HFFc6 (cell line): ENCODE measurements at places on chromosomes 4 and X. TPM values are rescaled to one million over a fixed set of nuclear protein-coding genes. Genes with fewer than 3 reads are reported as not detected.

PRICKLE3 gene
- 8.0 to 9.0 TPM (median 9.0 TPM) in 3 replicates for total RNA-seq

SOX3 gene
- not detected in 2 replicates for total RNA-seq

HHIP gene
- 0.16 to 1.1 TPM (median 0.57 TPM) in 3 replicates for total RNA-seq

TMPRSS11D gene
- total RNA-seq: not detected in 3 replicates

SLC39A8 gene
- total RNA-seq: 0.41 to 1.7 TPM (median 0.74 TPM) in 3 replicates

TKTL2 gene
- total RNA-seq: not detected in 3 replicates

FAM13A gene
- 8.3 to 11.2 TPM (median 9.0 TPM) in 3 replicates for total RNA-seq

GRCh38 chr4:155331478-155331877 lies 45.3 kb downstream of the MAP9 start:
- DNase-seq: no peak

- no peak for DNase-seq
Measured at GRCh38 chr4:129526812-129527211, 430.9 kb downstream of the C4orf33 start.

GRCh38 chr4:86940920-86941460 lies 6.2 kb downstream of the AFF1 start:
- no peak for DNase-seq

DNA sequence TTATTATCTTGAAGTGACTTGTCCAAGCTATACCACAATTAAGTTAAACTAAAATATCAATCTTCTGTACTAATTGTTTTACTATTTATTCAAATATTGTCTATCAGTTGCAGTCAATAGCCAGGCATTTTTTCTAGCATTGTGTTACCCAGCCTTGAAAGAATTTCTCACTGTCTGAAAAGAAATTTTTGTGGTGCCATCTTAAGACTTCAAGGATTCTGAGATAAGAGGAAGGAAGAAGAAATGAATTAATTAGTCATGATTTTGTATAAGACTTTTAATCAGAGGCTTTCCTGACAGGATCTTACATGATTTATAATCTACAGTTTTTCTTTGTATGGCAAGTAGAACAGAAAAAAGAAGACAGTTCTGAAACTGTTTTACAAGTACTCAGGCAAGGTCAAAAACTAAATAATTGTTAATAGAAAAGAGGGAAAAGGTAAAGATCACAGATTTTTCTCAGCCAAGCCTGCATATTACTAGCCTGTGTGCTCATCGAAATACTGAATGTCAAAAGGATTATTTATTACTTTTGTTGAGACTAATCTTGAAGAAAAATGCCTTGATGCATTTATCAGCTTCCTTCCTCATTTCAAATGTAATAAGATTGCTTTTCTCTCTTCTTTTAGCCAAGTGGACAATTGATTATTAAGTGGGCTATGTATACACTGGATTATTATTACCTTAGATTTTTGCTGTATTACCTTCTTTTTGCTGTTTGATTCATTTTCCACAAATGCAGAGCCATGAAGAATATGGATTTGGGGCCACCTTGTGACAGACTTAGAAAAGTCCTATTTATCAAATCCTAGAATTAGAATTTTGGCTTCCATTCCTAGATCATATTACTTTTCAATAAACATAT lies 53.8 kb downstream of the CXCL1 start:
- DNase-seq: peak; percentile 39

GRCh38 chr4:87451537-87451936 lies 29.2 kb downstream of the NUDT9 start:
- DNase-seq: no peak

DNA sequence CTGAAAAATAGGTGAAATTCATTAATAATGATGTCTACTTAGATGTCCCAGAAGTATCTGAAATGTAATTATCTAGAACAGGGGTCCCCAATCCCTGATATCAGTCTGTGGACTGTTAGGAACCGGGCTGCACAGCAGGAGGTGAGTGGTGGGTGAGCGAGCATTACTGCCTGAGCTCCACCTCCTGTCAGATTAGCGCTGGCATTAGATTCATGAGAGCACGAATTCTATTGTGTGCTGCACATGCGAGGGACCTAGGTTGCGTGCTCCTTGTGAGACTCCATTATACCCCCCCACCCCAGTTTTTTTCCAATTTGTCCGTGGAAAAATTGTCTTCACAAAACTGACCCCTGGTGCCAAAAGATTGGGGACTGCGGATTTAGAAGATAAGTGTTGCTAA lies 458.8 kb downstream of the CCSER1 start:
- no peak for DNase-seq

GRCh38 chr4:110624398-110624780 lies 1.5 kb upstream of the PITX2 start:
- no peak for DNase-seq

DNA sequence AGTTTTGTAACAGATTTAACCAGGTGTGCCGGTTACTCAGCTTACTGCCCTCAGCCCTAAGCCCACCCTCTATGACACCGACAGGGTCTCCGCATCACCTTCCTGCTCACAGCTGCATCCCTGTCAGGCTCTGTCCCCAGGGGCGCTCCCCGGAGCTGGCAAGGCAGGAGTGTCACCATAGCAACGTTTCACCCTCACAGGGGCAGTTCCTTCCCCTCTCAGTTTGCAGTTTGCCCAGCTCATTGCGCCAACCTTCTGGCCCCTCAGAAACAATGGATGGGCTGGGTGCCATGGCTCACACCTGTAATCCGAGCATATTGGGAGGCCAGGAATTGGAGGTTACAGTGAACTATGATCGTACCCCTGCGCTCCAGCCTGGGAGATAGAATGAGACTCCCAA lies 42.6 kb downstream of the RGS12 start:
- DNase-seq: no peak

- DNase-seq: no peak
Measured at GRCh38 chr4:23161787-23162186, 469.1 kb downstream of the GBA3 start.

GRCh38 chr4:27381815-27382214 lies 521.2 kb downstream of the STIM2 start:
- DNase-seq: no peak

DNA sequence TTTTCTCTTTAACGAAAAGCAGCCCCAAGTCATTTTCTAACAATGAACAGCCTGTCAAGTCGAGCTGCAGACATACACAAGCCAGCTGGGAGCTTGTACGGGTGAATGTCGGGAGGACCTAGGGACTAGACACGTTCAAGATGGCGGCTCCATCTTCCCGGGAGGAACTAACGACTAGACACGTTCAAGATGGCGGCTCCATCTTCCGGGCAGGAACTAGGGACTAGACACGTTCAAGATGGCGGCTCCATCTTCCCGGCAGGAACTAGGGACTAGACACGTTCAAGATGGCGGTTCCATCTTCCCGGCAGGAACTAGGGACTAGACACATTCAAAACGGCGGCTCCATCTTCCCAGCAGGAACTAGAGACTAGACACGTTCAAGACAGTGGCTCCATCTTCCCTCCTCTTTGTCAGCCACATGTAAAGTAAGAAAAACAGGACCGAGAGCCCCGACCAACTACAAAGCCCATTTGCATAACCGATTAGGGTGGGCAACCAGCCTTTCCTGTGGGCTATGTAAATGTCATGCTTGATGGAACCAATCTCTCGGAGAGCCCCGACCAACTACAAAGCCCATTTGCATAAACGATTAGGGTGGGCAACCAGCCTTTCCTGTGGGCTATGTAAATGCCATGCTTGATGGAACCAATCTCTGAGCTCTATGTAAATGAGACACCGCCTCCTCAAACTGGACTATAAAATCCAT lies 175.5 kb downstream of the DHRSX start:
- peak; percentile 13 for DNase-seq

- DNase-seq: no peak
Measured at GRCh38 chrX:43745938-43746721, 90.0 kb downstream of the MAOA start.

- DNase-seq: no peak
Measured at GRCh38 chr4:143372093-143372915, 35.6 kb downstream of the GAB1 start.

DNA sequence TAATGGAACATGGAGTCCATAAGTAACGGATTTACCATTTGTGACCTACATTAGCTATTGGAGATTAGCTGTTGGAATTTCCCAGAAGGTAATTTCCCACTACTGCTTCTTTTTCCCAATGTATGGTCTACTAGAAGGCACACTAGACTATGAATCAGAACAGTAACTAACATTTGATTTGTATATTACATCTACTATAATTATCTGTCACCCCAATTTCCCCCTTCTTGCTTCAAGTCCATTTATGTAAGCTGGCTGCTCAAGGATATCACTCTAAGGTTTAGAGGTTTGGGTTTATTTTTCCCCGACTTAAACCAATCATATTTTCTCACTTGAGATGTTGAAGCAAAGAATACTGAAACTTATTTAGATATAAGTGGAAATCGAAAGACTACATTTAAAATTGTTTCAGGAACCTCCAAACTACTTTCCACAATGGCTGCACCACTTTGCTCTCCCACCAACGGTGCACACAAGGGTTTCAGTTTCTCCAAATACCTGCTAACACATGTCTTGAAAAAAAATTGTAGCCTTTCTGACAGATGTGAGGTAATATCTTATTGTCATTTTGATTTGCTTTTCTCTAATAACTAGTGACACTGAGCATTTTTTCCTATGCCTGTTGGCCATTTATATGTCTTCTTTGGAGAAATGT lies 33.3 kb upstream of the H2AZ1 start:
- DNase-seq: no peak

DNA sequence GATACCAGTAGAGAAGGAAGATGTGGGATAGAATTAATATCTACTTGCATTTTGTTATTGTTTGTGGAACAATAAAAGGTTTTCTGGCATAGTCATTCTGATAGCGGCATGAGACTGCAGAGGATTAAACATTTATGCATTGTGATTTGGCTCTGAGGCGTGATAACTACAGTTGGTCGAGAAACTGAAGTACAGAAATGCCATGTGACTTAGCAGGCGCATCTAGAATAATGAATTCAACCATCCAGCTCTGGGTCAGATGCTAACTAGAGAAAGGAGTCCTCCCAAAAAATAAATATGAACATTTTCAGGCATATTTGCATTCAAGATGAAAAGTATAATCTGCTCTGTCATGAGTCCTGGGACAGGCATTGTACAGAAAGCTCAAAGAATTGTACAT lies 62.8 kb downstream of the CCSER1 start:
- no peak for DNase-seq

- DNase-seq: no peak
Measured at GRCh38 chr4:157265281-157265680, 44.8 kb downstream of the GRIA2 start.

DNA sequence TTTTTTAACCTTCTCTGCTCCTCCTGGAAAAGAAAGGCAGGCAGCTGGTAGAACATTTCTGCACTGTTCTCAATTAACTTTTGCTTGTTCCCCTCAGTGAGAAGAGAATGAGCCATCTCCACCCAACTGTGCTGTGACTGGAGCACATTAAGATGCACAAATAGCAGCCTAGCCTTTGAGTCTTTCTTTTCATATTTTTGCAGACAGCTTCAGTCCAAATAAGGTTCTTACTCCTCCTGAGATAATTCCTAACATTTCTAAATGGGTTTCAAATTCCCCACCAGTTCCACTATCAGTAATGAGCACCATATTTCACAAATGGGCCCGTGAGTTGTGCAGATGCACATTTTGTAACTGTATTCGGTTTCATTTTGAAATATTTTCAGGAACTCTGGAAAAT lies 118.6 kb downstream of the SPCS3 start:
- DNase-seq: no peak

GRCh38 chr4:4412641-4413372 lies 25.9 kb downstream of the NSG1 start:
- no peak for DNase-seq

DNA sequence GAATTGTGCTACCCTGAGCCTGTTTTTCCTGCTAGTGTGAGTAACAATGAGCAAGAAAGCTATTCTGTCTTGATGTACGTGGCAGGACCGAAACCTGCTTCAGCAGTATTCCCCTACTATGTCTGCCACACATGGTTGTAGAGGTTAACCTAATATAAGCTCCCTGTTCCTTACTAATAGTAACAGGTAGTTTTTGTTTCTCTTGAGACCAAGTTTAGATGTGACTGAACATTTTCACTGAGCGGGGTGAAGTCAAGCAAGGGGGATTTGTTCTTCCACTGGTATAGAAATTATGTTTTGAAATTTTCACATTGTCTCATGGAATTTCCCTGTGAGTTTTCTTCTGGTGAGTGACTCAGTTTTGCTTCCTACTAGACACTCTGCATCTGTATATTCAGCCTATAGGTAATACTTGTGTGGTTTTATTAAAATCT lies 37.3 kb downstream of the RRAGB start:
- DNase-seq: no peak

GRCh38 chrX:143642426-143642825 lies 6.5 kb upstream of the SLITRK4 start:
- DNase-seq: no peak

DNA sequence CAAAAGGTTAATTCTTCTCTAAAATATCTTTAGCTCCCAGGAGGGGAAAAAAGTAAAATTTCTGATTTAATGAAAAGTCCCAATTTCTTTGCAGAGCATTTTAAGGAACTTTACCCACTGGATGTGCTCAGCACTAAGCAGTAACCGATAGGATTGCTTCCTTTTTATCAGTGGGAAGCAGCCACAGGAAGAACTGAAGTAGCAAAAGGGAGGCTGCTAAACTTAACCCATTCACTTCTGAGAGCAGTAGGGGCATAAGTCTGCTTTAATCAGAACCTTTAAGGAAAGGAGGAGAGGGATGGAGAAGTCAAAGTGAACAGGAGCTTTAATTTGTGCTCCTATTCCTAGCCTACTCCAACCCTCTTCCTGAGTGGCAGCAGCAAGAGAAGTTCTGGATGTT lies at the start of gene F8:
F8 (minus strand) TSS at position 139 of the 400 bp plus-strand sequence. CDS start 171 bp downstream, outside the sequence.
- DNase-seq: no peak

- no peak for DNase-seq
Measured at GRCh38 chr4:74823194-74823593, 28.9 kb upstream of the BTC start.

DNA sequence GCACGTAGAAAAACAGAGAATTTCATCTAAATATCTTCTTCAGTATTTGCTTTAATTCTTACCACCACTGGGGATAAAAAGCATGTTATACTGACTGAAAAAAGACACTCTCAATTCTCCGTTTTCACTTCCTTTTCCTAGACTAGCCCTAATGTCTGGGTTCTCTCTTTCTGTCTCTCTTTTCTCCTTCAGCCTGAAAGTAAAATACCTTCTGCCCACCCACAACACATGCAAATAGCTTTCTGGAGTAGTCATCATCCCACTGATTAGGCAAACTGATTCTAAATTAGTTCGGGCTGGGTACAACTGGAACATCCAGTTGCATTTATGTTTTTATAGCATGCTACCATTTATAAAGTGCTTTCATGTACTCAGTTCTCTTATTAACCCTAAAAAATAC lies 142.4 kb upstream of the ANKRD50 start:
- peak; percentile 12 for DNase-seq

- no peak for DNase-seq
Measured at GRCh38 chr4:46445710-46446314, 55.9 kb upstream of the GABRA2 start.

- DNase-seq: no peak
Measured at GRCh38 chr4:115972967-115973366, 859.5 kb upstream of the NDST4 start.
